Iris pigment epithelial cell (primary cell): ENCODE measurements at places on chromosomes 1 and 21.

DNA sequence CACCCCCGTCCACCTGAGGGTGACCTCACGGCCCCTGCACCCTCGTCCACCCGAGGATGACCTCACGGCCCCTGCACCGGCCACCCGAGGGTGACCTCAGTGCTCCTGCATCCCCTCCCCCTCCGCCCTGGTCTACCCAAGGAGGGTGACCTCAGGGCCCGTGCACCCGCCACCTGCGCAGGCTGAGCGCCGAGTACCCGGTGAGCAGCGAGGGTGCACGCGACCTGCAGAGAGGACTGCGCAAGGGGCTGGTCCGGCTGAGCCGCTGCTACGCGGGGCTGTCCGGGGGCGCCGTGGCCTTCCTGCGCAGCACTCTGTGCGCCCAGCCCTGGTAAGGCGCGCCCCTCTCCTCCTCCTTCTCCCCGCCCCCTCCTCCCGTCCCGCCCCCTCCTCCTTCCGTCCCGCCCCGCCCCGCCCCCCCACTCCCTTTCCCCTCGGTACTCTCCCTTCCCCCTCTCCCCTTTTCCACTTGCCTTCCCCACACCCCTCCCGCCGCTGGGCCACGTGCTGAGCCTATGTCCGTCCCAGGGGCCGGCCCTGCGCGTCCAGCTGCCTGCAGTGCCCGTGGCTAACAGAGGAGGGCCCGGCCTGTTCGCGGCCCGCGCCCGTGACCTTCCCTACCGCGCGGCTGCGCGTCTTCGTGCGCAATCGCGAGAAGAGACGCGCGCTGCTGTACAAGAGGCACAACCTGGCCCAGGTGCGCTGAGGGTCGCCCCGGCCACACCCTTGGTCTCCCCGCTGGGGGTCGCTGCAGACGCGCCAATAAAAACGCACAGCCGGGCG, 28.4 kb downstream of the TRIM11 start:
- peak; percentile 79 for DNase-seq

- DNase-seq, result no peak
These were observed 71.8 kb downstream of the EPHB2 start for GRCh38 chr1:22782406-22782805.

GRCh38 chr1:152513081-152513480, 1.2 kb upstream of the CRCT1 start:
- no peak for DNase-seq

GRCh38 chr1:85275701-85276214, 674 bp downstream of the BCL10 start:
- DNase-seq, result peak; percentile 31

DNA sequence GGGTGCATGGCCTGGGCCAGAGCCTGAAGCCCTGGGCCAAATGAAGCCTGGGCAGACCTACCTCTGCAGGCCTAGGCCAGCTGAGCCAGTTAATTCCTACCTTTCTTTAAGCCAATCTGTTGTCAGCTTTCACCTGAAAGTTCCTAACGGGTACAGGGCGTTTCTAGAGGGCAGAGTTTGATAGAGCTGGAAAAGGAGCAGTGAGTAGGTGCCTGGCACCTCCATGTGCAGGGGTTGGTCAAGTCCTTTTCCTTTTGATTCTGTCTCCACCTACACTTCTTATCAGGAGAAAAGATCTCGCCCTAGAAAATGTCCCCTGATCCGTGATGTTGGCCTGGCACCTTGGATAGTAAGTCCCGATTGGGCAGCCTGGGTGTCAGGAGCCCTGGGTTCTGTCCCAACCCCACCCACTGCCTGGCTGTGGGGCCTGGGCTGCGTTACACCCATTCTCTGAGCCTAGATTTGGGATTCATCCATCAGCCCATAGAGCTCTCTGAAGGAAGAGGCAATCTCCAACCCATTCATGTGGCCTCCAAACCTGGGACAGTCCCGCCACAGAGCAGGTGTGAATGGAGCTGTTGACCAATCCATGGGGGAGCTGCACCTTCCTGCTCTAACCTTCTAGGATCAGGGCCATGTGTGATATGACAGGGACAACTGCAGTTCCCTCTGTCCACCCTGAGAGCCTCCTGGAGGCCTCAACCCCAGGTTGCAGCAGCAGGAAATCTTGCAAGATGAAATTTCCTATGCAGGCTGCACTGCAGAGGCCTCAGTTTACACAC, 304.3 kb downstream of the MATN1 start:
- DNase-seq, result no peak

- peak; percentile 46 for DNase-seq
These were observed at the start of gene KIF21B for GRCh38 chr1:201023517-201023902. KIF21B (minus strand) TSS chr1:201023714; CDS start chr1:201023383, 331 bp downstream.

DNA sequence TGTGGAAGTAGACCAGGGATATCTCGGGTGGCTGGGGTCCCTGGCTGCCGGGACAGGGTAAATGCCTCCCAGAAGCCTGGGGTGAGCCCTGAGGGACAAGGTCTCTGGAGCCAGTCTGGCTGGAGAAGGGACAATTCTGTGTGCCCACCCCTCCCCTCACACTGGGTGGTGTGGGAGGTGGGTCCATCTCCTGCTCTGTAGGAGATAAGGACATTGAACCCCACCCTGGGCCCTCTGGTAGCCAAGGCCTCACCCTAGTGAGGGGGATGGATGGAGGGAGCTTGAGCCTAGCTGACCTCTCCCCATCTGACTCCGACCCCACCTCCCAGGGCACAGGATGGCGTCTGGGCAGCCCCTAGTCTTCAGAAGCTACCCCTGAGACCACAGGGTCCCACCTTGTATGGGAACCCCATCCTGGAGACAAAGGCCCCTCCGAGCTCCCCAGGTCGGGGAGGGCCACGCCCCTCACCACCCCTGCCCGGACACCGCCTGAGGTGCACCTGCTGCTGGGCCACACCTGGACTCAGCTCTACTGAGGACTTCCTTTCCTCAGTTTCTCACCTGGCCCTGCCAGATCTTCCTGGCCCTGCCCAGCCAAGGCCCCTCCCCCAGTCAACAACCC, 4.3 kb downstream of the AGRN start:
- DNase-seq, result no peak

DNA sequence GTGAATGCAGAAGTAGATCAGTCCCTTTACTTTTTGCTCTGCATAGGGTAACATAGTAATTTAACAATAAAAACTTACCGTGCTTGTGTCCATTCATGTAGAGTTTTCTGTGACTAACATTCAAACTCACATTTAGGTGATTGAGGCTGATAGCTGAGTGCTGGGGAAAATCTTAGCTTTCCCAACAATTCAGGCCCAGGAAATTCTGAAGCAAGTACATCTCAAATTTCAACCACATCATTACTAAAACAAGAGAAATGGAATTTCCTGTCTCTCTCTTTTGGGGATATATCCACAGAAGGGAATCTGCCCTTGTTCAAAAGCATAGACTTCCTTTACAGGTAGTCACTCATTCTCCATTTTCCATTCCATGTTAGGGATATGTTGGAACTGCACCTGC, 33.1 kb upstream of the C1orf146 start:
- DNase-seq, result peak; percentile 91

GRCh38 chr1:19007491-19008441, 51.3 kb upstream of the IFFO2 start:
- DNase-seq, result no peak

- DNase-seq, result no peak
These were observed 25.2 kb downstream of the WNT3A start for GRCh38 chr1:228032041-228032440.

- DNase-seq, result no peak
These were observed 5.6 kb downstream of the PPP1R15B start for GRCh38 chr1:204405988-204406387.

DNA sequence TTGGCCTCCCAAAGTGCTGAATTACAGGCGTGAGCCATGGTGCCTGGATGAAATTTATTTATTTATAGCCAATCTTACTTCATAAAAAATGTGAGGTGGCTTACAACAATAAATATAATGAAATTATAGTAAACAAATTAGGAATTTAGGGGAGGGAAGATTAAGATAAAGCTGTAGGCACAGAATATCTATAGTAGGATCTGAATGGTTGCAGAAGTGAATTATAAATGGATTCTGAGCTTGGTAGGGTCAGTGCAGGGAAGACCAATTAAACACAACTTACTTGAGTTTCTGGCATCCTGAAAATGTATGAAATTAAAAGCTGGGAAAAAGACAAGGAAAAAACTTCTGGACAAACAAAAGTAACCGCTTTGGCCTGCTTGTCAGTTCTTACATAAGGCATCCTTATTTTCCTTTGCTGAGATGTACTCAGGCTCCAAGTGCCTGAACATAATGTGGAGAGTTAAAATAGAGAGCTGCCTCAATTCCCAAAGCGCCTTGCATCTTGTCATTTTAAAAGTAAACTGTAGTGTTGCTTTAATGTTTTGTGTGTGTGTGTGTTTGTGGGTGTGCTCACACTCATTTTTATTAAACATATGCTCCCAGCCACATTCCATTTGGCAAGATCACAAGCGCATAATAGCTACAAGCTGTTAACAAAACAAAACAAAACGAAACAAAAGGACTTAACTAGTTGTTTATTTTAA, 247.3 kb downstream of the S1PR1 start:
- DNase-seq, result no peak

DNA sequence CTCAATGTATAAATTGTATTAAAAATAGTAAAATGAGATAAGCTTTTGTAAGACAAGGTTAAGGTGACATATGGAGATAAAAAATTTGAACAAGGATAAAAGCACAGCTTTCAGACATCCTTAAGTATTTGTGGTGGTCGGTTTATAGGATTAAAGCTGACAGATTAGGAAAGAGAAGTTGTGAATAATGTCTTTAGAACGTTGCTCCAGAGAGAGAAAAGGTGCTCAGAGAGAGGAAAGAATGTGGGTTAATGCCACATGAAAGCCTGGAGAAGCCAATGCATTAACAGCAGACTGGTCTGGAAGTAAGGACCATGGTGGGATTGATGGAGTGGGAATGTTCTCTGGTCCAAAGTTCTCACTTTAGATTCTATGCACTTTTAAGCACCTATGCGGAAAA, 44.8 kb downstream of the ATP6V1G3 start:
- DNase-seq, result peak; percentile 55

DNA sequence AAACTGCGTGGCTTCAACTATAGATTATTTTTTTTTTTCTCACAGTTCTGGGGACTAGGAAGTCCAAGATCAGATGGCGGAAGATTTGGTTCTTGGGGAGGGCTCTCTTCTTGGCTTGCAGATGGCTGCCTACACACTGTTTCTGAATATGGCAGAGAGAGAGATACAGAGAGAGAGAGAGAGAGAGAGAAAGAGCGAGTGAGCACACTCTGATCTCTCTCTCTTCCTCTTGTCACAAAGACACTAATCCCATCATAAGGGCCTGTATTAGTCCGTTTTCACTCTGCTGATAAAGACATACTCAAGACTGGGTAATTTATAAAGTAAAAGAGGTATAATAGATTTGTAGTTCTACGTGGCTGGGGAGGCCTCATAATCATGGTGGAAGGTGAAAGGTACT, 79.5 kb downstream of the IGSF21 start:
- no peak for DNase-seq

DNA sequence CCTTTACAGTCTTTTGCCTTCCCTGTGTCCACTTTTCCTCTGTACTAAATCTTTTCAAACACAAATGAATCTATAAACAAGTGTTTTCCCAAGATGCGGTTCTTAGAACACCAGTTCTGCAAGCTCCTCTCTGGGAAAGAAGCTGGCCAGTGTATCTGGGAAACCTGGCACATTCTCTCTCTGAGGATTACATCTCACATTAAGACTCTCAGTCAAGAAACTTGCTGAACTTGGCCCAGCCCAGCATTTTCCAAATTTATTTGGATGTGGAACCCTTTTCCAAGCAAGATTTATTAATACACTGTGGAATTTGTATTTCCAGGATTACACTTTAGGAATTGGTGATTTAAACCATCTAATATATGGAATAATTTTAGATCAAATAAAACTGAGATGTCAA, 105.7 kb downstream of the ZNF281 start:
- no peak for DNase-seq

- DNase-seq, result no peak
These were observed 205.1 kb downstream of the PLPP3 start for GRCh38 chr1:56374026-56374974.

DNA sequence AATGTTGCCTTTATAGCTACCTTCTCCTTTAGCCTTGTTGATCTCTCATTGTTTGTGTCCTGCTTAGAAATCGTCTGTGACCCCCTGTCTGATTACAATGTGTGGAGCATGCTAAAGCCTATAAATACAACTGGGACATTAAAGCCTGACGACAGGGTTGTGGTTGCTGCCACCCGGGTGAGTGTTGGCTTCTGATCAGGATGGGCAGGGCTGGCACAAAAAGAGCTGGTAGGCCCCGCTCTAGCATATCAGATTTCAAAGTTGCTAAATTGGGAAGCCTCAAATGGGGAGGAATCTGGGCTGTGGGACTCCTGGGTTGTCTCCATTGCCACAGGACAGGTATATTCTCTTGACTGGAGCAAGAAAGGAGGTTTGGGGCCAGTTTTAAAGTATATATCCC, 8.4 kb downstream of the NCSTN start:
- DNase-seq, result no peak

GRCh38 chr21:42262831-42263231, 43.9 kb downstream of the ABCG1 start:
- DNase-seq, result peak; percentile 3

- no peak for DNase-seq
These were observed 12.0 kb downstream of the VAV3 start for GRCh38 chr1:107952989-107953388.

- no peak for DNase-seq
These were observed 35.7 kb upstream of the MYSM1 start for GRCh38 chr1:58735586-58735985.

GRCh38 chr1:14848625-14849024, 250.1 kb downstream of the KAZN start:
- DNase-seq, result no peak

- DNase-seq, result no peak
These were observed 101.0 kb upstream of the DISP3 start for GRCh38 chr1:11377954-11378353.

- no peak for DNase-seq
These were observed 24.7 kb upstream of the LRRC47 start for GRCh38 chr1:3821004-3821403.

GRCh38 chr21:45279446-45280177, 8.1 kb downstream of the POFUT2 start:
- DNase-seq, result no peak

DNA sequence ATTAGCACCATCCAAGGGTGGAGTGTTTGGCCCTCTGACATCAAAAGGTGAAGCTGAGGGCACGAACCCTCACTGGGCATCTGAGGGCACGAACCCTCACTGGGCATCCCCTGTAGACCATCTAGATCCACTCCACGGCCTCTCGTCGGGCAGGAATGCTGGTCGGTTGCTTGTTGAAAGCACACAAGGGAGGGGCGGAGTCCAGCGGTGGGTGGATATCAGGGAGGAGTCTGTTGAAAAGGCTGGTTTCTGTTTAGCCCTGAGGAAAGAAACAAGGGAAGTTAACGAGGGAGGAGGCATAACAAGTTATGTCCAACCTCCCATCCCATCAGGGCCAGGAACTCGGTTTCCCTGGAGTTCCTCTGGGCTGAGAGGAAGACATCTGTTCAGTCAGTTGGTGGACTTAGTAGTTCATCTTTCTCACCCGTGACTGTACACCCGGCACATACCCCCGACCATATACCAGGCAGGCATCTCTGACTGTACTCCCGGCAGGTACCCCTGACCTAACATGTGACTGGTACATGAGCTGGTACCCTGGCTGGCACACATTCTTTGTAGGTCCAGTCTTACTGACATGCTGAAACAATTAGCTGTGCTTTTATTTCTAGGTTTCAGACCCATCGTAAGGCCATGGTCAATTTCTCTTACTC, 32.1 kb upstream of the PDE9A start:
- DNase-seq, result no peak
